ENCODE measurements at places on chromosomes 11 and 22. TPM values are rescaled to one million over a fixed set of nuclear protein-coding genes. Genes with fewer than 3 reads are reported as not detected.
A peak's percentile ranks its signal among the peaks of the same experiment; 100 is the strongest.

Gene TNKS1BP1
- total RNA-seq = 113 TPM

Gene TEX12
- total RNA-seq = not detected

Gene OR6T1
- not detected for total RNA-seq

Gene AIFM3
- total RNA-seq = 156 TPM

Gene TANGO2
- 22.1 TPM for total RNA-seq

- H3K4me1 ChIP-seq = no peaks in the 10 kb centered on the region
- no peak overlapping the region for H3K4me3 ChIP-seq
- no peaks in the 10 kb centered on the region for H3K27me3 ChIP-seq
- H3K36me3 ChIP-seq = no peaks in the 10 kb centered on the region
Observed at GRCh38 chr22:42021571-42021970, 23.0 kb downstream of the WBP2NL start.

GRCh38 chr11:112281726-112282125, 21.1 kb upstream of the PLET1 start:
- peak; percentile 49 for DNase-seq
- peaks cover 4% of the 10 kb centered on the region for H3K4me1 ChIP-seq
- no peak overlapping the region for H3K4me3 ChIP-seq
- H3K36me3 ChIP-seq = no peaks in the 10 kb centered on the region

DNA sequence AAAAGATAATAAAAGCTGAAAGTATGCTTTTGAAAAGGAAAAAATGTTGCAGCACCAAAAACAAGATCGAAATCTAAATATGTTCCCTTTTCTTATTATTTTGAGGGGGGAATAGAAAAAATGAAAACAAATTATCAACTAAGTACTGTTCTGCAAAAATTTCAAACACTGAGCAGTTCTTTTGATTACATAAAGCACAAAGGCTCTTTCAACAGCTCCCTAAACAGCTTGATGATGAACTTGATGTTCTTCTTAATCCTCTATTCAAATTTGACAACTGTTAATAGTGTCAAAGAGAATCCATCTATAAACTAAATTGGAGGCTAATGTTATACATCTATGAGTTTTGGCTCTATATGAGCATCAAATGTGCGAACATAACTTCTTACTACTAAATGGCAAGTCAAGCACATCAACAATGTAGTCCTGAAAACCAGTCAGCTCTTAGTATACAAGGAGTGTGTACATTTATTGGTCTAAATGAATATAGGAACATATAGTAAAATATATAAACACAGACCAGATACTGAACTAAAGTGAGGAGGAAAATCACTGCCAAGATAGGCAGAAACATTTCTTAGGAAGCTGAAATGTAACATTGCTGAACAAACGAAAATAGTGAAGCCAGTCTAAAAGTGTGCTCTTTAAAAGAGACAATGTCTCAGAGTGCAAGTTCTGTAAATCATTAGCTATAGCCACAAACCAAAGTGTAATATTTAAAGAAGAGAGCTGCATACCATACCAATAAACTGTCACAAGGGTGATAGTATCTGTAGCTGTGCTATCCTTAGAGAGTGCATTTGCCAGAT, 94.3 kb downstream of the SOX6 start:
- no peak for DNase-seq
- H3K36me3 ChIP-seq = no peaks in the 10 kb centered on the region
- no peaks in the 10 kb centered on the region for H3K27me3 ChIP-seq
- no peaks in the 10 kb centered on the region for H3K4me1 ChIP-seq

DNA sequence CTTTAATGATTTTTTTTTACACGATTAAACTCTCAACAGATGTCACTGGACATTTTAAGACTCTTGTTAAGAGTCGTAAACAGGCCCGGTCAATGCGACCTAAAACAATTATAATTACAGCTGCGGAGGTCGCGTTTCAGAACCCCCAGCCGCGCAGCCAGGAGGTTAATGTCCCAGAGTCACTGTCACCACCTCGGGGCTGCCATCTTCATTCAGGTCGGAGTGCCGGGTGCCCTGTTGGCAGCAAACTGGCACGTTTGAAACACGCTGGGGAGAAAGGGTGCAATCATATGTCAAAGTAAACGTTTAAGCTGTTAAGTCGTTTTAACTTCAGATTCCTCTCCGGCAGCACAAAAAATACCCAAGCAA, 711 bp upstream of the PHF21B start:
- no peaks in the 10 kb centered on the region for H3K4me1 ChIP-seq
- H3K27me3 ChIP-seq = peaks cover 51% of the 10 kb centered on the region
- no peak overlapping the region for H3K27ac ChIP-seq

DNA sequence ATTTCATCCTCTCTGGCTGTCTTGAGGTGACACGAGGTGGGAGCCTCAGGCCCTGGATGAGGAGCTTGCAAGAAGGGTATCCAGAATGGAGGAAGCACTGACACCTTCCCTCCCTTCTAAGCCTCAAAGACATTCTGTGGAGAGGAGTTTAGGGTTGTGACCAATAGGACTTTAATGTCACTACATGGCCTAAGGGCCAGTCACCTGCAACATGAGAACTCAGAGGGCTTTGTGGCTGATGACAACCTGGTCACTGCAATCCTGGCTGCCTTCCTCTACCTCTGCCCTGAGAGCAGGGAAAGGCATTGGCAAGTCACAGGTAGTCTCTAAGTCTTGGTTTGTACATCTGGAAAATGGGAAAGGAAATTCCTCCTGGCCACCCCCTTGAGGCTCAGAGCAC, 33.7 kb downstream of the PISD start:
- H3K27me3 ChIP-seq = no peaks in the 10 kb centered on the region
- no peak overlapping the region for H3K27ac ChIP-seq
- H3K4me1 ChIP-seq = no peaks in the 10 kb centered on the region
- no peaks in the 10 kb centered on the region for H3K36me3 ChIP-seq
- DNase-seq = no peak

- no peaks in the 10 kb centered on the region for H3K4me1 ChIP-seq
- no peaks in the 10 kb centered on the region for H3K27me3 ChIP-seq
- no peak overlapping the region for H3K4me3 ChIP-seq
- no peak for DNase-seq
- H3K27ac ChIP-seq = no peak overlapping the region
- H3K36me3 ChIP-seq = no peaks in the 10 kb centered on the region
Observed at GRCh38 chr22:43474161-43475101, 62.6 kb downstream of the MPPED1 start.

GRCh38 chr11:44658506-44658850, 68.3 kb upstream of the TSPAN18 start:
- DNase-seq = no peak
- H3K4me3 ChIP-seq = no peak overlapping the region
- no peak overlapping the region for H3K27ac ChIP-seq
- H3K4me1 ChIP-seq = no peaks in the 10 kb centered on the region

DNA sequence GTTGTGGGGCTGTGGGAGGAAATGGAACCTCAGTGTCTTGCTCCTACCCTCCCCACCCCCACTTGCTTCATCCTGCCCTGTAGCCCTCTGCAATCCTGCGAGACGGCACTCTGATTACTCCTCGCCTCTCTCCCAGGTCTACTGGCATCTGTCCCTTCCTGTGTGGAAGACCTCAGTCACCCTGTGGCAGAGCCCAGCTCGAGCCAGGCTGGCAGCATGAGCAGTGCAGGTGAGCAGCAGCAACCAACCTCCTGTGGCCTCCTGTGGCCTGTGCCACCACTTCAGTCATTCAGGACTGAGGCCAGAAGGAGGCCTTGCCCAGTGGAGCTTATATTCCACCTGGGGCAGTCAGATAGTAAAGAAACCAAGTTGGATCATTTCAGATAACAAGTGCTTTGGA, 14.7 kb upstream of the MAPK8IP1 start:
- no peaks in the 10 kb centered on the region for H3K4me1 ChIP-seq
- DNase-seq = no peak
- H3K36me3 ChIP-seq = peaks cover 41% of the 10 kb centered on the region
- no peak overlapping the region for H3K4me3 ChIP-seq

GRCh38 chr11:105861225-105861624, 160.8 kb downstream of the MSANTD4 start:
- no peaks in the 10 kb centered on the region for H3K4me1 ChIP-seq
- no peaks in the 10 kb centered on the region for H3K27me3 ChIP-seq
- no peak overlapping the region for H3K4me3 ChIP-seq
- no peaks in the 10 kb centered on the region for H3K36me3 ChIP-seq
